Mammary epithelial cell (primary cell): ENCODE measurements at places on chromosomes 1 and 21.

GRCh38 chr1:12346483-12347151 lies 116.8 kb downstream of the VPS13D start:
- DNase-seq, result no peak

DNA sequence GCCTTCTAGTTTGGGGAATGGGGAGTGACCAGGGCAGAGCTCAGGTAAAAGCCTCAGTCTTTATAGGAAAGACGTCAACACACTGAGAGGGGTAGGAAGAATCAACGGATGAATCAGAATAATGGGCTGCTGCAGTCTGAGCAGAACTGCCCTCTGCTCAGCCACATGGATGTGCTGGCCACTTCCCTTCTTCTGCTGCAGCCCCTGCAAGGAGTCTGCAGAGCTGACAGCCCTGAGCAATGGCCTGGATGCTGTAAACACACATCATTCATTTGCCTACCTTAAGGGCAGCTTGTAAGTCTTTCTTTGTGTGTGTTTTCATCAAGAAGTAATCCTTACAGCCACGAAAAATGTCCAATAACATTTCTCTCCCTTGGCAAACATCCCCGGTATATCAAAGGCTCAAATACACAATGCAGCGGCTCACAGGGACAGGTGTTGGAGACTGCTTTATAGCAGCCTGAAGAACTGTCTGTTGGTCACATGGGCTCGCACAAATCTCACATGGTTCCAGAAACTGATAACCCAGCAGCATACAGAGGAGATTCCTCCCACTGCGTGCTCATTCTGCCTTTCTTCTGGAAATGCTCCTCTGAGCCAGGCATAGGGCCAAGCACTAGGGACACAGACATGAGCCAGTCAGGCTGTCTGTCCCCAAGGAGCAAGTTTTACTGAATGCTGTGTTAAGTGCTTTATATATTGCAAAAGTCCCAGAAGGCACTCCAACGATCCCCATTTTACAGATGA lies 110.1 kb downstream of the HMGB4 start:
- no peak for DNase-seq

DNA sequence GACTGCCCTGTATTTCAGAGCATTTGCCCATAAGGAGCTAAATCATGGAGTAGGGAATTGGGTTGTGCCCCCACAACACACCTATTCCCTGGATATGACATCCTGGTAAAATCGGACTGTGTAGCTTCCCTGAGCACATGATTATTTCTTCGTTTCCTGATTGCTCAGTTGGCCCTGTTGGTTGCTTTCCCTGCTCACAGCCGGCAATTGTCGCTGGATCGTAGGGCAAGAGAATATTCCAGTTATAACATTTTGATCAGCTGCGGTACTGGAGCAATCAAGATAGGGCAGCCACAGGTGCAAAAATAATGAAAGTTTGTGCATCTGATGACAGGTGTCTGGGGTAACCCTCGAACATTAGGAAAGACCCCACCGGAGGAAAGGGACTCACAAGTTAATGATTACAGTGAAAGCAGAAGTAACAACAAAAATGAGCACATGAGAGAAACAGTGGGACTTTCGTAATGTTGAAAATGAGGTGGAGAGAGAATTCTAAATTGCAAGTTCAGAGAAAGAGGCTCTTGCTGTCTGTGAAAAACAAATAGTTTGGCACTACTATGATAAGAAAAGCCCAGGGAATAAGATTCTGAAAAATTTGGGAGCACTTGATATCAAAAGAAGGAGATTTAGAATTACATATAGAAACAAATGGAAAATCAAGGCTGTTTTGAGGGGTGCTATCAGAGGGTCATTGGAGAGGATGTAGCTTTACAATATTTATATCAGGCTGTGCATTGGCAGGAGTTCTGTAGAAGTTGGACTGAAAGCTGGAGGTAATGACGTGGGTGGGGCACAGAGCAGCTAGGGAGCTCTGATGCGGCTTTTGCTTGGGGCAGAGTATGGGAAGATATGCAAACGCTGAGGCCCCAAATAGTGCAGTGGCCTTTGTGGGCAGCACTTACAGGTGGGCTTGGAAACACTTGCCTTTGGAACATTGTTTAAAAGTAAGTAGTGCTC lies at the start of gene MAB21L3:
Gene MAB21L3, plus strand, starts transcription at position 833 of the 957 bp plus-strand sequence. CDS start 1,217 bp downstream, outside the sequence.
- no peak for DNase-seq

DNA sequence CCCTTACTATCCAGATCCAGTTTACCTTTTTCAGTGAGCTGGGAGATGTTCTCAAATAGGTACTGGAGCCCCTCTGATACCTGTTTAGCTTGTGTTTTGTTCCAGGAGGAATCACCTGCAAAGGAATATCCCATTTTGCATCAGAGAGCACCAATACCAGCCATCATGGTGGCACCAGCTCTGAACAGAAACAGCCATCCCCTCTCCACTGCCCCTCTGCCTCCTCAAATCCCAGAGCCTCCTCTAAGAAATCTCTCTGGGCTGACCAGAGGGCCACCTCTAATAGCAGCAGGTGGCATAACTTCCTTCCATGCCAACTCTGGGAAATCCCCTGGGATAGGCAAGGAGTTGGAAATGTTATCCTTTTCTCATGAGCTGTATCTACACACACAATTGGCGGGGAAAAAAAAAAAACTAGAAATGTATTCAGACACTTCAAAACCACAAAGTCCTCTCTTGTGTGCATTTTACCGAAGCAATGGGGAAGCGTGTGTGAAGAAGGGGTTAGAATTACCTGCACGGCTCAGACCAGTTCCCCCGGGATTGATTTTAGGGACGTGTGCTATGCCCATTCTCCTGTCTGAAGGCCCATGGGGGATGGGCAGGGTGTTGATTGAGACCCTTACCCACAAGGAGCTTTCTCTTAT lies 2.4 kb downstream of the PGLYRP4 start:
- no peak for DNase-seq

DNA sequence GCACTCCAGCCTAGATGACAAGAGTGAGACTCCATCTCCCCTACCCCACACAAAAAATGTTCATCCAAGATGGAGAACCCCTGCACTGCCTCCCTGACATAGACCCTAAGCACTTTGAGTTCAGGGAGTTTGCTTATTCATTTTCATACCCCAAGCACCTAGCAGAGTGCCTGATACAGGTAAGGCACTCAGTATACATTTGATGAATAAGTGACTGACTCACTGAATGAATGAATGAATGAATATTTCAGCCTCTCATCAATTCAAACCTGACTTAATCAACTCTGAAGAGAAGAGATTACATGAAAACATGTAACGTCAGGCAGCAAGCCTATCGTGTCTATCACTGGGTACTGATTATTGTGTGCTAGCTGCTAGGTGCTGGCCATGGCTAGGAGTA lies 121.3 kb upstream of the GADD45A start:
- no peak for DNase-seq

DNA sequence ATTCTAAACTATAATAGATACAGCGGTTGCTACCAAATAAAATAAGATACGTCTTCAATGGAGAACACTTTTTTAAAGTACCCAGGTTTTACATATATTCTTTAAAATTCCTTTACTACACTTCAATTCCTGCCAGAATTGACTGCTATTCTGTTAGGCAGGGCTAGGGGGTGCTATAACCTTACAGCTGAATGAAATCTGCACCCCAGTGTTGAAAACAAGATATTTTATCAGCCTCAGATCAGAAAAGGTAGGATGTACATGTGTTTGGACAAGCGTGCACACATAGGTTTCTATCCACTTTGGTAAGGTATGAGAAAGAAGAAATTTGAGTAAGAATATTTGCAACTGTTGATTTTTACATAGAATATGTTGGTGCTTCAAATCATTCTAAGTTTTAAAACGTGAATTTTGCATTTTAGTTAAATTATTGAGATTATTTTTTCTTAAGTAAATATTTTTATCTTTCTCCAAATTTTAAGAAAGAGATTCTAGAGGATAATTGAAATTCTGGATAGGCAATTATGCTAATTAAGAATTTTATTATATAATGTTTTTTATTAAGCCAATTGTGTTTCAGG lies 490.8 kb upstream of the ADGRL4 start:
- DNase-seq, result peak; percentile 6

- DNase-seq, result no peak
These were observed 12.8 kb downstream of the ZDHHC18 start for GRCh38 chr1:26839339-26839722.

GRCh38 chr1:62082456-62083363 lies 111.9 kb upstream of the L1TD1 start:
- DNase-seq, result peak; percentile 22

GRCh38 chr1:91757763-91758460 lies 128.0 kb downstream of the TGFBR3 start:
- DNase-seq, result no peak

DNA sequence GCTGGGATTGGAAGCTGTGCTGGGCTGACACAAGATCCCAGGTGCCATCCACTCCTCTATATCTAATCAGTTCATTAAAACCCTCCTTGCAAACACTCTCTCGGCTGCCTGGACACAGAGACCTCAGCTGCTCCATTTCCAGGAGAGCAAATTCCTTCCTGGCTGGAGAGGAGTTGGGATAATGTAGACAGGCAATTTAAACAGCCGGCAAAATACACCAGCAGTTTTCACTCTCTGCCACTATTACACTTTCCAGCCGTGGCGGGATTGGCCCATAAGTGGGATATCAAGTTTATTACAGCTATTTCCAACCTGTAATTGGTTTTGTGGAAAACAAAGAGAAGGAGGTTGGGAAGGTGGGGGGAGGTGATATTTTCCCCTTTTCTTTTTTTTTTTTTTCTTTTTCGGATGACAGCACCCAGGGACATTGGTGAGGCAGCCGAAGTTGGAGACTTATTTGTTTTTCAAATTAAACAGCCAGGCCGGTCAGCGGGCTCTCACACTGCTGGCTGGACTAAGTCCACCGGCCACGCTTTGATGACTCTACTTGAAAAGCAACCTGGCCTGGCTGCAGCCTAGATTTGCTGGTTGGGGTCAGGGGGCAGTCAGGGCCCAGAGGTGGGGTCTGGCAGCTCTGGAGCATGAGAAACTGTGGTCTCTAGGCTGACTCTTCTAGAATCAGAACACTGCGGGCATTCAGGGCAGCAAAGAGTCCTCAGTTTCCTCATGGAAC lies 177.4 kb downstream of the IGSF21 start:
- DNase-seq, result no peak

- DNase-seq, result no peak
These were observed 14.5 kb downstream of the CR1 start for GRCh38 chr1:207510444-207510843.

- DNase-seq, result peak; percentile 49
These were observed 8.9 kb downstream of the SDCCAG8 start for GRCh38 chr1:243264717-243265116.

GRCh38 chr1:97441966-97442365 lies 478.9 kb downstream of the DPYD start:
- no peak for DNase-seq

DNA sequence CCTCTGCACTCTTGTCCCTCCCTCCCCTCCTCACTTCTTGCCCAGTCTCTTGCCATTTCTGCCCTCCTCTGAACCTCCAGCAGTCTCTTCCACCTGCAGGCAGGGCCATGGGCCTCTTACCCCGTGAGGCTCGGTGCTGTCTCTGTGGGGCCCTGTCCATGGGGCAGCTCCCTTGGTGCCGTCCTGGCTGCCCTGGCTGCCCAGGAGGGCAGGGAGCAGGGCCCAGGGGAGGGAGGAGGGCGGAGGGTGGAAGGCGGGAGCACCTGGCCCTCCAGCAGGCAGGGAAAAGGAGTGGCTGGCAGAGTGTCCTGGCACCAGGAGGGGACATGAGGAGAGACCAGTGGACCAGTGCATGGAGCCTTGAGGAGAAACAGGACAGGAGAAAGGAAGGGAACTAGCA lies at the start of gene RORC:
Gene RORC, minus strand, starts transcription at position 198 of the 400 bp plus-strand sequence. Its CDS starts 38 bp downstream, at position 160.
- DNase-seq, result no peak

- DNase-seq, result peak; percentile 10
These were observed 1.8 kb downstream of the VASH2 start for GRCh38 chr1:212951947-212952640.

DNA sequence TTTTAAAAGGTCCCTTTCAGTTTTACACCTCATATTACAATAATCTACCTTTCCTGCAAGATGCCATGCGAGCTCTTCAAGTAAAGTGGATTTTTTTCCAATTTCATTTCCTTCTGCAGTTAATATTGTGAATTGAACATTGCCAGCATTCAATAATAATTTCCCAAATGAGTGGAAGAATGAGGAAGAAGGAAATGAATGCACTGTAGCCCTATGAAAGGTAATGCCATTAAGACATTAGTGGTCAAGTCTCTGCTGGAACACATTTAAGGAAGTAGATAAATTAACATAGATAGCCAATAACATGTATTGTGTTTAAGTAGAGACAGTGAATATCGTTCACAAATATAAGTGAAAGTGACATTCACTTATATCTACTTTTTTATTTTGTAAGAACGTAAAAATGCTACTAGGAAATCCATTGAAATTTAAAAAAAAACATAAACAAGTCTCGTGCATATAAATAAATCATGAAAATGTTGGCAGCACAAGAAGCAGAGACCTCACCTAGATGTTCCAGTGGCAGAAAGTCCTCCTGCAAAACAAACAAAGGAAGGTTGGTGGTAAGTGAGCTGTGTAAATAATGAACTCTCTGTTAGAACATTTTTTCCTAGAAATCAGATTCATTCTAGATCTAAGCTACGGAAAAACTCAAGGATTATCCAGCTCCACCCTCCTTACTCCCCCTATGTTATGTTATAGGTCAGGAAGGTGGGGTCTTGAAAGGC lies 17.7 kb downstream of the FCRL3 start:
- no peak for DNase-seq
